Kidney glomerular epithelial cell (primary cell): ENCODE measurements at places on chromosomes 3 and 15.

- no peak for DNase-seq
Observed at GRCh38 chr3:128240232-128240631, 87.0 kb downstream of the EEFSEC start.

DNA sequence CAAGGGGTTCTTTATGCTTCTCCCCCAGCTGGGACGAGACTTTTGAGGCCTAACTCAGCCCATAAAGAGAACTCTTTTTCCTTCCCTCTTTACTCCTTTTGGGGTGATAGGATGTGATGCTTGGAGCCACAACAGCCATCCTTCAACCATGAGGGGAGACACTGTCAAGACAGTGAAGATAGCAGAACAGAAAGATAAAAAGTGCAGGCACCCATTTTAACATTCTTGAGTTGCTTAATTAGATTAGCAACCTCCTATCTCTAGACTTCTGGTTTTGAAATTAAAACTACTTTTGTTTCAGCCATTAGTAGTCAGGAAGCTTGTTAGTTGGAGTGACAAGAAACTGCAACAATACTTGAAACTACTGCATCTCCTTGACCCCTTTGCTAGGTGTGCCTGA, 6.5 kb downstream of the GPR27 start:
- DNase-seq: no peak

DNA sequence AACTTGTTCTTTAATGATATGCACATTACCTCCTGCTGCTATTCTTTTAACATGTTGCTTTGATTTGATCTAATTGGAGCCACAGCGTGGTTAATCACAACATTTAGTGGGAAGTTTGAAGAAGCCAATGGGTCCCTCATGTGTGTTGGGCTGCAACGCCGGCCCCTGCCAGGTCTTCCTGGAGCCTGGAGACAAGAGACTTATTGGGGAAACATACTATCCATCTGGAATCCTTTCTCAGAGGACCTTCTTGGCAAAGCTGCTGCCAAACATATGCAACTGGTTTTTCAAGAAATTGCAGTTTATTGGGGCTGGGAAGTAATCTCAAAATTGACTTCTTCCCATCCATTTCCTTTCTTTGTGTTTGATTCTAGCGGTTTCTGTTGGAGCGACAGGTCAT, 396.3 kb upstream of the PROK2 start:
- DNase-seq: no peak

- no peak for DNase-seq
Observed at GRCh38 chr3:184718431-184718830, 6.6 kb upstream of the MAGEF1 start.

DNA sequence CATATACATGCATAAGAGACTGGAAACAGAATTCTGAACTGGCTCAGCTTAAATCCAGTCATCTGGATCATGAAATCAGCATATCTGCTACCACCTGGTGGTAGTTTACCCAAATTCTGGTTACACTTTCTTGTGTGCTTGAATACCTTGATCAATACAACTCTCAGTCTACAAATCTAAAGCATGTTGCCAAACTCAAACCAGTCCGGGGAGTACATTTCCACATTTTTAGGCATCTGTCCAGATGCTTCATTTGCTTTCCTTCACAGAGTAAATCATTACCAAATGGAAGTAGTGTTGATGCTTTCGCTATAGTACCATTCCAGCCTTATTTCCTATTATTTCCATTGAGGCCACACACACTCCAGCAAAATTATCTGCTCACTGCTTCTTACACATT, 126.4 kb downstream of the P2RY1 start:
- no peak for DNase-seq

DNA sequence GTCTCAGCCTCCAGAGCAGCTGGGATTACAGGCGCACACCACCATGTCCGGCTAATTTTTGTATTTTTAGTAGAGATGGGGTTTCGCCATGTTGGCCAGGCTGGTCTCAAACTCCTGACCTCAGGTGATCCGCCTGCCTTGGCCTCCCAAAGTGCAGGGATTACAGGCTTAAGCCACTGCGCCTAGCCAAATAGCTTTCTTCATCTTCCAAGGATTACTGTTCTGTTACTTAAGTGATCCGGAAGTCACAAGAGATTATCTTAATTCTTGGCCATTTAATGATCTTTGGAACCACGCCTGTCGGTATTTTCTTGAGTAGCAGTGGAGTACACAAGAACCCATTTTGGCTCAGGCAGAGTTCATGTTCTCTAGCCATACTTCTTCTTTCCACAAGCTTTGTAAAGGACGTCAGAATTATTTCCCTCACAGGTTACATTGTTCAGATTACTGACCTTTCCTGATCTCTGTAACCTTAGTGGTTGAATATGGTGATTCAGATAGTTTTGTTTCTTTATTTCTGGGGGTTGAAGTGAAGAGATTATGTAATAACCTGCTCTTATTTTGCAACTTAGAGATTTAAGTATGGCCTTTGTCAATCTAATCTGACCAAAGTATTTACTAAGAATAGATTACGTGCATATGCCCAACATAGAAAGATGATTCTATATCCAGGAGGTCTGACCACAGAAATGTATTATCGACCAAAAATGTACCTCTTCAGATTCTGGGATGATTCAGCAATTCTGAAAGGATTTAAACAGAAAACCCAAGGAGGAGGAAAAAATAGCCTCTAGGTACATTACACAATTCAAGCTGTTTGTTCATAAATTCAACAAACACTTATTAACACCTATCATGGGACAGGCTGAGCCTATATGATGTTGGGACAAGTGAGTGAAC, 132.2 kb downstream of the GREM1 start:
- DNase-seq: no peak

- no peak for DNase-seq
Observed at GRCh38 chr3:129433565-129433964, 5.1 kb upstream of the EFCAB12 start.

DNA sequence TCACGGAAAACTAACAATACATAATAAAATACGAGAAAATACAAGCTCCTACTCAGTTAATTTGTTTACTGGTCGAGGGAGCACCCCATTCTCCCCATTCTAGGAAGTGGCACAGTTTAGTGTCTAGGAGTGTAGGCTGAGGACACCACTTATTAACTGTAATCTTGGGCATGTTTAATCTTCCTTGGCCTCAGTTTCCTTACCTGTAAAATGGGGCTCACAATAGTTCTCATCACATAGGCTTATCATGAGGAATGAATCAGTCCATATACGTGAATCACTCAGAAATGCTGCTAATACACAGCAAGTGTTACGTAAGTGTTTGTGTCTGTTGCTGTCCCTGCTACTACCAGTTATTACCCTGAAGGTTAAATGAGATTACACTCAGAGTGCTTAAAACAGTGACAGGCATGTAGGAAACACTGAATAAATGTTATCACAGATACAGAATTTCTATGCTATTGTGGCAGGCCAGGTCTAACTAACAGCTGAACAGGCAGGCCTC, 210.2 kb downstream of the OSBPL10 start:
- no peak for DNase-seq

DNA sequence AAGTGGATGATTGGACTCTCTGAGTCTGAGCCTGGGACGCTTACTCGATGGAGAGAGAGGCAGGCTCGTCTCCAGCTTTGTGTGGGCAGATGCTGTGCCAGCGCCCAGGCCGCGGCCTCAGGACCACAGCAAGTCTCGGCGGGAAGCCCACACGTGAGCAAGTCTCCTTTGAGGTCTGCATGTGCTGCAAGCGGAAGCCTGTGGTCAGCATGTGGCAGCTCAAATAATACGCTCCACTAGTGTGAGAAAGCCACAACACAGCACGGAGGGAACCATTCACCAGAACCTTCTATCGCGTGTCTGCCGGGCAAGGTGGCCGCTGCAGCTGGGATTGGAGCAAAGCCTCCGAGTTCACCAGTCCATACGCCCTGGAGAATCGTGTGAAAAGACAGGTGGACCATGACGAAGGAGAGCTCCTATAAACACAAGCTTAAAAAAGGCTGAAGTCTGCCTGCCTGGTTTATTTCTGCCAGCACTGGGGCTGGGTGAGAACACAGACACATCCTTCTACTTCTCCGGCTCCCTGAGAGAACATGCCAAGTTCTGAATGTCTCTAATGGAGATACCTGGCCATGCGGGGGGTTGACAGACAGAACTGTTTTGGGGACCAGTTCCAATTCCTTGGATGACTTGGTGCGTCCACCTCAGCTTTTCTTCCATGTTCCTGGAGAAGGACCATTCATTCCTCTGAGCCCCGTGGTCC, 82.0 kb upstream of the LRIG1 start:
- no peak for DNase-seq

- no peak for DNase-seq
Observed at GRCh38 chr3:39907981-39908380, 98.6 kb downstream of the MYRIP start.
